HepG2 (cell line): ENCODE measurements at places on chromosomes 2 and 18.

DNA sequence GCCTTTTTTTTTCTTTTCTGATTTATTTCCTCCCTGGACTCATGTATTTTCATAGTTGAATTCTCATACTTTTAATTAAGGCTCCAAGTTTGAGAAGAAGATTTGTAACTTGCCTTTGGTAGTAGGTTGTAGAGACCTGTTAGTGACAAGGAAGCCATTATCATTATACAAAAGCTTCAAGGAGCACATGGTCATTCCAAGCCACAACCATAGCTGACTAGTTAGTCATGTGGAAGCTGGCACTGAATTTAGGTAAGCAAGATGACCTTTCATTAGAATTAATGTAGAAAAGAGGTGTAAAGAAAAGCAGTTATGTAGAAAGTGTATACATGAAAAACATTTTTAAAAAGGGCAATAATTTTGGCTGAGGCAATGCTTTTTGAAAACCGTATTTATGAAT, 89.7 kb downstream of the LRP1B start:
- no peak for DNase-seq

GRCh38 chr2:224039770-224040440, 819 bp upstream of the SERPINE2 start:
- DNase-seq = no peak

GRCh38 chr2:165864296-165864695, 70.2 kb upstream of the GALNT3 start:
- DNase-seq = no peak

GRCh38 chr2:48856144-48856543, 100.6 kb upstream of the LHCGR start:
- no peak for DNase-seq

- no peak for DNase-seq
Measured at GRCh38 chr2:232276733-232277313, 101.7 kb upstream of the ALPP start.

- no peak for DNase-seq
Measured at GRCh38 chr2:204226305-204226880, 289.8 kb downstream of the ICOS start.

DNA sequence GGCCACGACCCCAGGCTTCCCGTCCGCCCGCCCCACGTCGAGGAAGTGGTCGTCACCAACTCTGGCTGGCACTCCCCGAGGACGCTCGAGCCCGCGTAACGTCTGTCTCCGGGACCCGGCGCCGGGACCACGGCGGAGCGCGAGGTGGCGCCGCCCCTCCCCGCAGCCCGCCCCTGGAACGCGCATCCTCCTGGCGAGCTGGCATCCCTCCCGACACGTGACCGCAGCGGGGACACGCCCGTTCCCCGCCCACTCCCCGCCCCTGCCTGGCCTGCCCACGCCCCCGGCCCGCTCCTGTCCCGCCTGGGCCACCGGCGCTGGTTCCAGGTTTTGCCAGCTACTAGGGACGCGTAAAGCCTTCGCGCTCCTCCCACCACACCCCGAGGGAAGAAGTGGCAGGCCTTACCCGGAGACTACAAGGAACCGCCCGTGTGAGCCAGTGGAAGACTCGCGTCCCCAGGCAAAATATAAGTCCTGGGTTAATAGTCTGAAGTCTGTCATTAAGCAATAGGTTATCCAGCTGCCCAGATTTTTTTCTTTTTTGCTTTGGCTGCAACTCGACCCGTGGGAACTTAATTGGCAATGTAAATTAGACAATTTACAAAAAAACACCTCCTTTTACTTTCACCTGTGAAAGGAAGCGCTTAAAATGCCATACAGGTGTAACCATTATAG, at the start of gene OSBPL1A:
TSS of gene OSBPL1A (minus strand) at position 131 of the 675 bp plus-strand sequence. CDS start 20,291 bp downstream, outside the sequence.
- peak; percentile 28 for DNase-seq

- peak; percentile 76 for DNase-seq
Measured at GRCh38 chr2:54665436-54665856, 58.0 kb upstream of the EML6 start.

DNA sequence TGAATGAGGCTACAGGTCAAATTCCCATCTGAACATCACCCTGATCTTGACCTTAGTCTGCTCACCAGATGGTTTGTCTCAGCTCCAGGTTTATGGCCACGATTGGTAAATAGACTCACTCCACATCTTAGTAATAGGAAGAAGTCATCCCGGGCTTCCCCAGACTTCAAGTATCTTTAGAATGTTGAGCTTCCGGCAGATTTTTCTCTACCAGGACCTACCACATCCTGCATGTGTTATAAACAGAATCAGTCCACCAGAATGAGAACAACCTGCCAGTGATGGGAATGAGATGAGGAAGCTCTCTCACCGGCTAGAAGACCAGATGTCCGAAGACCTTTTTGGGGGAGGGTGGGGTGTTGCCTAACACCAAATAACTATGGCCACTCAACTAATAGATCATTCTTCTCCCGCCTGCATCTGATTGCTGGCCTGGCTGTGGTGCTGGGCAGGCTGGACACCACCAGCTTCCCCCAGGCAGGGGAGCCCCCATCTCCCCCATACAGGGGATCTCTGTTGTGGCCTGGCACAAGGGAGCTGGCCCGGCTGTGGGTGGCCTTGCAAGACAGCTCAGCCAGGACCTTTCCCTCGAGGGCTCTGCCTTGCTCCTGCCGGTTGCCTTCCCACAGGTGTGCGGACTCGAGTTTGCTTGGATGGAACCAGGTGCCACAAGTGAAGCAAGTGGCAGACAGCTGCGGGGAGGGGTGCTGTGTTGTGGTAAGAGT, 88.5 kb downstream of the SH3RF3 start:
- no peak for DNase-seq

GRCh38 chr2:171289316-171289715, 128.6 kb upstream of the TLK1 start:
- no peak for DNase-seq

GRCh38 chr2:31429759-31430438, 15.4 kb upstream of the XDH start:
- no peak for DNase-seq

- DNase-seq = no peak
Measured at GRCh38 chr2:29632018-29632417, 289.4 kb downstream of the ALK start.

DNA sequence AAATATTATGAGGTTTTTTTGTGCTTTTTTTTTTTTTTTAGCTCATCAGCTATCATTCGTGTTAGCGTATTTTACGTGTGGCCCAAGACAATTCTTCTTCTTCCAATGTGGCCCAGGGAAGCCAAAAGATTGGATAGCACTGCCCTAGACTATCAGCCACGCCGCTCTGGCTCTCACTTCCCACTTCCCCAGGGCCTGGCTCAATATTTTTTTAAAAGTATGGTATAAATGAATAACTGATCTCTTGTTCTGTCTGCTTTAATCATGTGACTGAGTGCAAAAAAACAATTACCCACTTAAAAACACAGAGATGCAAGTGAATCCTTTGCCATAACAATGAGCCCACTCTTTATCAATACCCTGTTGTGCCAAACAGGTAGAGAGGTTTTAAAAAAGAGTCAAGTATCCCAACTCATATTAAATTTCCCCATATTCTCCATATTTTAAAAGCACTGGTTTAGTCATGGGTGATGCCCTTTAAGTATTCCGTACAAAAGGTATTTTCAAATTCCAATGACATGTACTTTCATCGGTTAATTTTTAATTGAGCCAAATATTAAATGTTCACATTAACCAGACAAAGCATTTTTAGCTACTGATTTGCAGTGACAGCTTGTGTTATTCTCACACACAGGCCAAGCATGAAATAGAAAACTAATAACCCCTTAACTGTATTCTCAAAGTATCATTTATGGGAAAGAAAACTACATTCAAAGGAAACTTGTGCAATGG, 12.6 kb downstream of the BCL2 start:
- no peak for DNase-seq

DNA sequence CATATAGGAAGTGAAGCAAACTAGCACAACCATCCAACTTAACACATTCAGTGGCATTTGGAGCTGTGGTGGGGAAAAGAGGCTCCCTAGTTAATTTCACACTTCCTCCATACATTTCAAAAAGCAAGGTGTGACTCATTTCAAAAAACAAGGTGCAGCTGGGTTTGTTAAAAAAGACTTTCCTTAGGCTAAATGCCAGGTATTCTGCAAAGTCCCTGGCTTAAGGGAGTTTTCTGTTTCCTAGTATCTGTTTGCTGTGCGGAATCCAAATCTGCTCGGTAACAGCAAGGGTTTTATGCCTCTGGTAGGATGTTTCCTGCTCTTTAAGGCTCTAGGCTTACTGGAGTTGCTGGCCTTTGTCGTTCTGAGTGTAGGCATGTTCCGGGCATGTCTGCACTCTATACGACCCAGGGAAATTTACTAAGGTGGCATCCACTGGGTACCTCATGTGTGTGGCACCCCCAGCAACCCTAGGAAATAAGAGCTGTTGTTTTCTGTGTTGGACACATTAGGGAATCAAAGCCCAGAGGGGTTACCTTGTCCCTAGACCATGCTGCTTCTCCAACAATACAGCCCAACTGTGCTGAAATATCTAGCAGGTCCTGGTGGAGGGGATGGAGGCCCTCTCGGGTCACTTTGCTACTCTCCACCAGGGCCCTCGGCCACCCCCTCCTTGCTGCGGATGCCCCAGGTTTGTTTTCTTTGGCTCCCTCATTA, 634 bp upstream of the MSGN1 start:
- no peak for DNase-seq

DNA sequence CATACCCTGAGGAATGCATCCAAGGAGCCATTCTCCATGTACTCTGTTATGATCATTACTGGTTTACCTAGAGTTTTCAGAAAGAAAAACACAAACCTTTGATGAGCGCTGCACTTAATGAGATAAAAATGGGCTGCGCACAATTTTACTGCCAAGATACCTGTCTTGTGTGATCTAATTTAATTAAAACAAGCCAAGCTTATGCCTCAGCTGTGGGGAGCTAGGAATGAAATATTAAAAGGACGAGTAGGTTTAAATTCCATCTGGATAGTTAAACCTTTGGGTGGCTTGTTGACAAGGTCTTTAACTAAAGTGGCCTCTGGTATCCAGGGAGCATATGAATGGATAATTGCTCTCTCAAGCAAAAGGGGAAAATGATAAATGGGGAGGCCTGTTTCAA, 135.0 kb downstream of the EPHA4 start:
- no peak for DNase-seq

DNA sequence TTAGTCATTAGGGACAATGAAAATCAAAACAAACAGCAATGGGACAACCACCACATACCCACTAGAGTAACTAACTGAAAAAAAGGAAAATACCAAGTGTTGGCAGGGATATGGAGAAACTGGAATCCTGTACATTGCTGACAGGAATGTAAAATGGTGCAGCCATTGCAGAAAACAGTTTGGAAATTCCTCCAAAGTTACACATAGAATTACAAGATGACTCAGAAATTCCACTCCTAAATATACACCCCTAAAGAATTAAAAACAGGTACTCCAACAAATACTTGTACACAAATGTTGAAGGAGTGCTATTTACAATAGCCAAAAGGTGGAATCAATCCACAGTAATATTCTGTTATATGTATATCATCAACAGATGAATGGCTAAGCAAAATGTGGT, 110.9 kb downstream of the ROCK1 start:
- DNase-seq = no peak

- DNase-seq = peak; percentile 8
Measured at GRCh38 chr2:222038067-222038802, 260.6 kb downstream of the PAX3 start.

GRCh38 chr2:27647289-27647688, 16.1 kb downstream of the SUPT7L start:
- DNase-seq = no peak

DNA sequence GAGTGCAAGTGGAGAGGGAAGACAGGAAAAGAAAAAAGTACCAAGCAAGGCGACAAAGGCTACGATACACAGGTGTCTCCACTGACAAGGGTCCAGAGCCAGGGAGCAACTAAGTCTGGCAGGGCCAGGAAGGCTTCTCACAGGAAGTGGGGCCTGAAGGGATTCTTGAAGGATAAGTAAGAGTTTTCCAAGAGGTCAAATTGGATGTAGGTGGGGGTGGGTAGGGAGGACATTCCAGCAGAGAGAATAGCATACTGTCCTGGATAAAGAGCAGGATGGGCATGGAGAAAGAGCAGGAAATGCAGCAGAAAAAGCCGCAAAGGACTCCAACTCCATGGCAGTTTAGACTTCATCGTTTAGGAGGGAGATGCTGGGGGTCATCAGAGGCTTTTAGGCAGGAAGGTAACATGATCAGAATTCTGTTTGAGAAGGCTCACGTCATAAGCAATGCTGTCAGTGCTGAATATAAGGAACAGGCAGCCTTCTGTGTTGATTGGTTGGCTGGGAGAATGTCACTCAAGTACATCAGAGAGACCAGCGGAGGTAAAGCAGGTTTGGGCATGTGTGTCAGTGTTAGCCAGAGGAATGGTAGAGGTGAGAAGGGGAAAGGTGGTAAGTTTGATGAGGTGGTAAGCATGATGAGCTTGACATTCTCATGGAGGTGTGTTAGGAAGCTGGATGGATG, 35.1 kb downstream of the ARHGAP25 start:
- DNase-seq = no peak

DNA sequence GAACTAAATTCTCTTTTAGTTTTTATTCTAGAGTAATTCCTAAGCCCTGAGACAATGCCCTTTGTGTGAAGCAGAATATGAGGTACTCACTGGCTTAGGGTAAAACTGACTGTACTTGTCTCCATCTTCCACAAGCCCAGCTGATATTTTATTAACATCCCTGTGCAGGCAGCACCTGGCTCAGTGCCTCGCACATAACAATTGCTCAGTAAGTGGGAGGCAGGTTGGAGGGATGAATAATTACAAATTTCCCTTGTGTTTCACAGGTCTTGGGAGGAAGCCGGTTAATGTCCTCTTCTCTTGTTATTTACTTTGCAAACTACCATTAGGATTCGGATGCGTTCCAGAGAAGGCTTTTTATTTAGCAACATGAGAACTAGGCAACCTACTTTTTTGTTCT, 249.8 kb upstream of the FSHR start:
- DNase-seq = no peak

GRCh38 chr2:238021327-238021726, 39.5 kb upstream of the SCLY start:
- no peak for DNase-seq

- no peak for DNase-seq
Measured at GRCh38 chr2:96336104-96336775, 674 bp downstream of the NCAPH start.

DNA sequence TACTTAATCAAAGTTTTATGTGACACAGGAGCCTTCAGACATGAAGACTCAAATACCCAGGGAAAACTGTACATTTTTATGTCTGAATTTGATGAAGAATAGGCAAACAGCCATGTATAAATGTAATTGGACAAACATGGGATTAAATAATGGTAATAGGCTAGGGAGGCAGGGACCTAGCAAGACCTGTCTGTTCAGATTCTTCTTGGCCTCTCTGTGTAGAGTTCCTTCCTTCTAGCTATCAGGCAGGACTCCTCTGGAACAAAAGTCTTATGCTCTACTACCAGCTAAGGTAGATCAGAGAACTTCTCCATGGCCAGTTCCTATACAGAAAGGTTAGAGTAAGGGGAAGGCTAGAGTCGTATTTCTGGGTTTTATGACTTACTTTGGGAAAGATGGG, 9.5 kb upstream of the PARD3B start:
- no peak for DNase-seq

- no peak for DNase-seq
Measured at GRCh38 chr2:238670111-238670585, 177.7 kb upstream of the TWIST2 start.
